ENCODE measurements at places on chromosomes 4 and X.

DNA sequence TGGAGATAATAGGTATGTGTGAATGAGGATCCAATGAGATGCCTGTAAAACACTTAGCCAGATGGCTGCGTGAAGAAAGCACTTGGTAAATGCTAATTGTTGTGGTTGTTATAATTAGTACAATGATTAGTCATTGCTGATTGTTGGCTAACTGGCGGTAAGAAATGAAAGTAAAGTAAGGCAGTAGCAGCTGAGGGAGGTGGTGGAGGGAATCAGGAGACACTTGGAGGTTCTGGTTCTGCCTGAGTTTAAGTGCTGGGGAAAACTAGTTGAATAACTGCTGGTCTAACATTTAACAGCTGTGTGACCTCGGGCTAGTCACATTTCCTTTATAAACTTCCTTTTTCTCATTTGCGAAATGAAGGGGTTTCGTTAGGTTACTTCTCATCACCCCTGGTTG lies 30.9 kb downstream of the CD38 start:
- DNase-seq = no peak

GRCh38 chrX:73922856-73923455 lies 360.0 kb downstream of the CHIC1 start:
- DNase-seq = no peak

DNA sequence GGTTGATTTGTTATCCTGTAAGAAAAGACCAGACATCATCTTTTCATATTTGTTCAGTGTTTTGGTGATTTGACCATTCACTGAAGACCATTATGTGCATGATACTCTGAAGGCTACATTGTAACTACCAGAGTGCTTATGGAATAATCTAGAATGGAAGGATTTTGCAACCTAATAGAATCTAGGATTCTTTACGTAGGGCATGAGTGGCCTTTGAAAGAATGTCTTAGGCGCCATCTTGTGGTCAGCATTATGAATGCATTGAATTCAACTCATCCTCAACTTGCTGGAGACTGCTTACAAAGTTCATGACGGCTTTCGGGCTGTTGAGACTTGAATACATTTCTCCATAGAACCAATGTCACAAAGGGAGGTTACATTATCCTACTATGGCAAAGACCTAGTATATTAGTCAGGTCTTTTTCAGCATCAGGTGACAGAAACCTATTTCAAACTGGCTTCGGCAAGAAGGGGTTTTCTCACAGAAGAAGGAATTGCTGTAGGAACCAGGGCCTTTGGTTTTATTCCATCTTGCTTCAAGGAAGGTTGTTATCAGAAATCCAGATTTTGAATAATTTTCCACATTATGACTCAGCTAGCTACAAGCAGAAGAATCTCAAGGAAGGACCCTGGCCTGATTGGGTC lies 104.1 kb downstream of the GPAT3 start:
- no peak for DNase-seq

- no peak for DNase-seq
These were observed 244.0 kb upstream of the SMIM31 start for GRCh38 chr4:164509951-164510350.

GRCh38 chr4:11286533-11286932 lies 142.2 kb downstream of the HS3ST1 start:
- DNase-seq = no peak

- no peak for DNase-seq
These were observed 64.7 kb upstream of the UXT start for GRCh38 chrX:47723689-47724088.

- DNase-seq = no peak
These were observed 181.3 kb upstream of the TEX13D start for GRCh38 chrX:124151195-124151594.

DNA sequence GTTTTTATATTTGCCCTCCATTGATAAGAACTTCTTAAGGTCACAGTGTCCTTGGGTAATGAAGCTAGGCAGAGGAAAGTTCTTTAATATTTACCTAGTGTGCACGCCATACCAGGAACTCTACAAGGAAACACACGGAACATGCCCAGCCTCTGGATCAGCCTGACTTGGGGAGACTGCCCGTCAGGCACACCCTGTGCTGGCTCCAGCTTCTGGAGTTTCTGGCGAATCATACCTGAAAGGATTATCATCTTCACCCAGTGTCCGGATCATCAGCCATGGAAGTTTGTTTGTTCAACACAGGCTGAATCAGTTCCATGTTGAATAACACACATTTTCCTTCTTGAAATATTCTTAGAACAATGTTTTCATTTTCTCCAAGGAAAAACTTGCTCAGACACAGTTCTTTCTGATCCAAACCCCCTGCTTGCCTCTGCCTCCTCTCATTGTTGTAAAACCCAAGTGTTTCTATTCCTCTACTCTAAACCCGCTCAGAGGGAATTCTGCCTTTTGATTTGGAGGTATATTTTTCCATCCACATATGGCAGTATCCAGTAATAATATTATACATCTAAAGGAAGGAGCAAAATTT lies 176.7 kb downstream of the SHROOM3 start:
- DNase-seq = no peak

GRCh38 chr4:79915246-79915645 lies 157.8 kb downstream of the ANTXR2 start:
- DNase-seq = no peak

DNA sequence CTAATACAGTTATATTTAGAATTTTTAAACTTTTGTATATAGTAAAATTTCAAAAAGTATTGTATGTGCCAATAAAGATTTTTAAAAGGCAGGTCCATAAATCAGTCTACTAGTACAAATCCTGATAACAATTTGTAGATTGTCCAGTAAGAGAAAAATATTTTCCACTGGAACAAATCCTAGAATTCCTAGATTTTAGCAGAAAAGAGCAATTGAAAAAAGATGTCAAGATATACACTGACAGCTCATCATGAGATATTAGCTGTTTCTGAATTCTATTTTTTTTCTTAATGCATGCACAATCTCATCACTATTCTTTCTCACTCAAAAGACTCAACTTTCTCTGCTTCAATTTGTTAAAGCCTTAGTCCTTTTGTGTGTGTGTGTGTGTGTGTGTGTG lies 289.2 kb upstream of the MAD2L1 start:
- no peak for DNase-seq

DNA sequence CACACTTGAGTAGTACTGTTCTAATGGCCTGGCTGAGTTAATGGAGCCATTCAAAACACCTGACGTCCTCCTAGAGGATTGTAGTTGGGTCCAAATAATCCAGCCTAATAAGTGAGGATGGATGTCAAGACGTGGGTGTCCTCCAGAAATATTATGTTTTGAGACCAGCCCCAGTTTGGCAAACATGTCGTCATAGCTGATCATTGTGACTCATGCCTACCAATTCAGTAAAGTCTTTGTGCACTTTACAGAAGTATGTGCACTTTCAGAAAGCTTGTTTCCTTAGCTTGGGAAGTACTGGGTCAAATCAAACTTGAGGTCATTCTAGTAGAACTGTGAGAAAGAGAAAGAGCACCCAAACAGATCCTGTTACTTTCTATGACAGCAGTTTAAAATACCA lies 37.6 kb upstream of the GLRA2 start:
- DNase-seq = no peak

DNA sequence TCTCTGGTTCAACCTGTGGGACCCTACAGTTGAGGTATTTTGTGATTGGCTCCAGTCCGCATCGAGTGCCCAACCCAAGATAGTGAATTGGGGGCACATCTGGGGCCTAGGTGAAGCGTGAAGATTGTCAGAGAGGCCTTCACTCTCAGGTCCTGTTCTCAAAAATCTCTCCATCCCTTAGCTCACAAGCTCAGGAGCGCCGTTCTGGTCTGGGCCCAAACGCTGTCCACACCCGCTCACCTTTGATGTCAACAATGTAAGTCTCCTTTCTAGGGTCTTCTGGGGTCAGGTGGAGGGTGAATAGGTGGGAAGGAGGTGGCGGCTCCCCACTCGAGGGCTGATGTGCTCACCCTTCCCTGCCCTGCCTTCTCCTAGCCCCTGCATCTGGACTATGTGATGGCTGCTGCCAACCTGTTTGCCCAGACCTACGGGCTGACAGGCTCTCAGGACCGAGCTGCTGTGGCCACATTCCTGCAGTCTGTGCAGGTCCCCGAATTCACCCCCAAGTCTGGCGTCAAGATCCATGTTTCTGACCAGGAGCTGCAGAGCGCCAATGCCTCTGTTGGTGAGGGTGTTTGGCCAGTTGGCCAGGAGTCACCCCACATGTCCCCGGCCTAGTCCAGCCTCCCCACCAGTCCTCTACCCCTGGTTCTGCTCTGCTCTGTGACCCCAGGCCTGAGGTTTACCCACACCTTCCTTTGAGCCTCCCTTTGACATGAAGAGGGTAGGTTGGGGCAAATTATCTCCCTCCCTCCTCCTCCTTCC lies 7.6 kb upstream of the CDK16 start:
- DNase-seq = no peak

GRCh38 chr4:87543835-87544461 lies 14.8 kb upstream of the SPARCL1 start:
- DNase-seq = no peak

DNA sequence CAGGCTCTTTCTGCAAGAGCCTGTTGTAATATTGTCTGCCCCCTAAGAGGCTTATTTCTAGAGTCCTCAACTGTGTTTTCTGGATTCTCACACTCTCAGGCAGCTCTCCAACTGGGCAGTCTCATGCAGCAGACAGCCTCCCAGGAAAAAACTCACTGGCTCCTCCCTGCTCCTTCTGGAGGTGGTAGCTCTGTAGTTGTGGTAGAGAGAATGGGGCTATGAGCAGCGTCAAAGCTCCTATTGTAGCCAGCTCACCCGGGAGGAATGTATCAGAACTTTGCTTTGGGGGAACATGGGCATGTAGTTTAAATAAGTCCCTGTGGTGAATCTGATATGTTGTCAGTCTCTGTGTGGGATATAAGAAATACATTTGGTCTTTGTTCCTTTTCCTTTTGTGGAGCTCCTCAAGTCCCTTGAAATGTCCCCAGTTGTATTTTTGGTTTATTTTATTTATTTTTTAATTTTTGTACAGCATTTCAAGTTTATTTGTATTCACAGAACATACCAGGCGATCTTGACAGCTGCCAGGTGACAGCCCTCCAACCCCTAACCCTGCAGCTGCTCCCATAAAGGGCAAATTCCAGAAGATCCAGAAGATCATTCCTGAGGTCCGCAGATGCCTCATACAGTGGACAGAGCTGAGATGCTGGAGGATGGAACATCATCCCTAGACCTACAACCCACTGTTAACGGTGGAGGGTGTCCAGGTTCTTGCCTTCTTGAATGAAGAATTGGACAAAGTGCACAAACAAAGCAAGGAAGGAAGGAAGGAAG lies 45.7 kb downstream of the TRIM61 start:
- no peak for DNase-seq

DNA sequence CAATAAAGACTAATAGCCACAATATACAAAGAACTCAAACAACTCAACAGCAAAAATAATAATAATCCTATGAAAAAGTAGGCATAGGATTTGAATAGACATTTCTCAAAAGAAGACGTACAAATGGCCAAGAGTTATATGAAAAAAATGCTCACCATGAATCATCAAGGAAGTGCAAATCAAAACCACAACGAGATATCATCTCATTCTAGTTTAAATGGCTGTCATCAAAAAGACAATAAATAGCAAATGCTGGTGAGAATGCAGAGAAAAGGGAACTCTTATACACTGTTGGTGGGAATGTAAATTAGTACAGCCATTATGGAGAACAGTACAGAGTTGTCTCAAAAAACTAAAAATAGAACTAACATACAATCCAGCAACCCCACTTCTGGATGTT lies 18.8 kb downstream of the TLR6 start:
- no peak for DNase-seq

- DNase-seq = no peak
These were observed 15.8 kb upstream of the SRD5A3 start for GRCh38 chr4:55330241-55330640.

DNA sequence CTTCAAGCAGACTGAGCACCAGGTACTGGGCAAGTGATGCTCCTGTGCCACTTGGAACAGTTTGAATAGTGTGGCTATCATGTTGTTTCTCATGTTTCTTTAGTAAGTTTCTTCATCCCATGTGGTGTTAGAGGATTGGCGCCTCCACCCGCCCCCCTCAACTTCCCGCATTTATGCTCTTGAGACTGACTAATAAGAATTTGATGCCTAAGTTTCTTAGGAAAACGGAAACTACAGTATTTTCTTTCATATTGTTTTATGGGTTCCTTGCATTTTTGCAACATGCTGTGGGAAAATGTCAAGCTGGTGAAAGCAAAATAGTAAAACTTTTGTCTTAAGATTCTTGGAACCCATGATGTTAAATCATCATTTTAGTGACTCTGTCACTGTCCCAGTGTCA lies 101.2 kb upstream of the SLC4A4 start:
- no peak for DNase-seq

DNA sequence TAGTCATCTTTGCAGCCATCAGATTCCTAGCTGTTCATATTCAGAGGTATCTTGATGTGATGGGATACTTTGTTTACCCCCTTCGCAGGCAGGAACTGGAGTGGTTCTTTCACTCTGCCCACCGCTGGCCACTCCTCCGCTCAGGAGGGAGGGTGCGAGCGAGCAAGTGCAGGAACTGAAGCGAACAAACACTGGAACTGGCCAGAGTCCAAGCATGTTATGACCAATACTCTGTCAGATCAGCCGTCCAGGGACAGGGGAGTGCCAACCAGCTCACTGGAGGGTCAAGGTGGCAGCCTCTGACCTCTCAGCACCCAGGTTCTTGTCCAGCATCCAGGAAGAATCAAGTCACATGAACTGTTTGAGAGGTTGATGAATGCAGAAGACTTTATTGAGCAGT lies 18.0 kb upstream of the MANBA start:
- DNase-seq = no peak

- no peak for DNase-seq
These were observed 52.0 kb downstream of the RASL11B start for GRCh38 chr4:52914051-52914605.

DNA sequence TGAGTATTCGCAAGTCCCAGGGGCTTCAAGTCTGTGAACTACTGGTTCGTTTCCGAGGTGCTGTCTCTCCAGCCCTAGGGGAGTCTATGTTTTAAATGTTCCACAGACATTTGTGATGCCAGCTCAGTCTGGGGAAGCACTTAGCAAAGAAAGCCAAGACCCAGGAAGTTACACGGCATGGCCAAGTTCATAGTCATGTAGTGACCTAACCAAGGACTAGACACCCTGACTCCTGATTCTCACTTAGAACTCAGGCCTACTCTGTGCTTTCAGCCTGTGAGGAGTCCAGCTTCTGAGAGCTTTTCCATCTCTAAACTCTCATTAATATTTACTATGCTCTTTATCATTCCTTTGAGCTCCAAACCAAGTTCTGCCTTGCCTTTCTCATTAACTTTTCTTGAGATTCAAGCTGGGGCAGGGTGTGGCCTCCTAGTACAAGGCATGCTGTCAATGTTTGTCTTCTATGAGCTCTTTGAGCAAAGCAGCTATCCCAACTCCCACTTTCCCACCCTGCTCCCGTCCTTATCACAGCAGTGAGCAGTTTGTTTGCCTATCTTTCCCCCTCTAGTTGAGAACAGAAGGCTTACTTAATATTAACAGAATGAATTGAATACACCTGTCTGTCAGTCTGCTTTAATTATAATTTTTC lies 105.4 kb upstream of the FAM9C start:
- no peak for DNase-seq

DNA sequence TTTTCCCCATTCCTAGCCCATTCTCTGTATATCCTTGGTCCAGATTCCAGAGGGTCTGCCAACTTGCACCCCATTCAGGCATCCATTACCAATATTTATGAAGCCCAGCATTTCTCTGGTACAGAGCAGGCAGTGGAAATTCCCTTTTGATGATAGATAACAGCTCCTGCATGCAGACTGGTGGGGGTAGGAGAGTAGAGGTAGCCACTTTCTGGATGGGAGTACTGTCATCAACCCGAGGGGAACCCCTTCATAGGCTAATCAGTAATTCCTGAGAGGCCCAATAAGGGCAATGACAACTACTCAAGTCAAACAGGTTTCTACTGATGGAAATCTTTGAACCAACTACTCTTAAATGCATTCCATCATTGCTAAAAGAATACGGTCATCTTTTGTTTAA lies 63.7 kb downstream of the COL25A1 start:
- no peak for DNase-seq

All from activated CD4-positive, alpha-beta T cell treated with anti-CD3 and anti-CD28 coated beads for 1 hour (primary cell).